Activated T-helper 1 cell treated with anti-CD3 and anti-CD28 coated beads, Interleukin-2, amount 50 U/mL, for 16 hours (primary cell): ENCODE measurements at places on chromosomes 13 and 19.

DNA sequence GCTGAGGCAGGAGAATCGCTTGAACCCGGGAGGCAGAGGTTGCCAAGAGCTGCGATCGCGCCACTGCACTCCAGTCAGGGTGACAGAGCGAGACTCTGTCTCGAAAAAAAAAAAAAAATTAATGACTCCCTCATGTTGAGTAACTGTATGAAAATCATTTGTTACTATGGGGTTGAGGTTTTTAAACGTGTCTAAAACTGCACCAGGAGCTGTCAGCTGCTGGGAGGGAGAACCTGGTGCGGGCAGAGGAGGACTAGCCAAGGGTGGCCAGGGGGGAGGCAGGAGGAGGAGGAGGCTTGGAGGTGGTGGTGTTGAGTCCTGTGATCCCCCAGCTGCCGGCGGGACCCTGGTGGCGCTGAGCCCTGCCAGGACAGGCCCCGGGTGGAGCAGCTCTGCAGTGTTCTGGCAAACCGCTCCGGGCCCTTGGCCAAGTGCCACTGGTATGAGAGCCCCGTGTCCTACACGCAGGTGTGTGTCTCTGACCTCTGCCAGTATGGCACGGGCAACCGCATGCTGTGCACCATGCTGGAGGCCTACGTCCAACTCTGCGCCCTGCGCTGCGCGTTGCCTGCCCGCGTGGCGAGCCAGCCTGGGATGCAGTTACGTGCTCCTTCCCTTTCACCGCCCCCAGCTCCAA is 17.1 kb upstream of the FXYD3 start:
- no peak for DNase-seq

DNA sequence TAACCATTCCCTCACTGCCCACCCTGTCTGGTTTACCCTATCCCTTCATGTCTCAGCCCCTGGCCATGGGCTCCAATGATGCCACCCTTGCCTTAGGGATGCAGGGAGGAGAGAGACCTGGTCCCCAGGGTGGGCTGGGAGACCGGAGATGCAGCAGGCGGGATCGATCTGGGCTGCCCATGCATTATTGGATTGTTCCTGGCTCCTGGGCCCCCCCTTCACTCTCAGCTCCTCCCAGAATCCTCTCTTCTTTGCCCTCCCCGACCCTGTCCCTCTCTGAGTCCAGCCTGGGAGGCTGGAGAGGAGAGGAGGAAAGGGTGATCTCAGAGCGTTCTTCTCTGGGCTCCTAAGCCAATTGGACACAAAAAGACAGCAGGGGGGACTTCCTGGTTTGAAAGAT is 5.8 kb downstream of the KASH5 start:
- no peak for DNase-seq

DNA sequence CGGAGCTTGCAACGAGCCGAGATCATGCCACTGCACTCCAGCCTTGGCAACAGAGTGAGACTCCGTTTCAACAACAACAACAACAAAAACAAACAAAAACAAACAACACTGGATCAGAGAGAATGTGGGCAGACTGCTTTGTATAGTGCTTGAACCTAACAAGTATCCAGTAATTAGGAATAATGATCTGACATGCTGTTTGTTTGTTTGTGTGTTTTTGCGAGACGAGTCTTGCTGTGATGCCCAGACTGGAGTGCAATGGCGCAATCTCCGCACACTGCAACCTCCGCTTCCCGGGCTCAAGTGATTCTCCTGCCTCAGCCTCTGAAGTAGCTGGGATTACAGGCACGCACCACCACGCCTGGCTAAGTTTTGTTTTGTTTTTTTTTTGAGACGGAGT is 14.0 kb downstream of the SAE1 start:
- DNase-seq: no peak

GRCh38 chr19:18985257-18985656 is 44.2 kb upstream of the HOMER3 start:
- no peak for DNase-seq

GRCh38 chr13:50847501-50847900 is 4.0 kb upstream of the DLEU7 start:
- DNase-seq: no peak

DNA sequence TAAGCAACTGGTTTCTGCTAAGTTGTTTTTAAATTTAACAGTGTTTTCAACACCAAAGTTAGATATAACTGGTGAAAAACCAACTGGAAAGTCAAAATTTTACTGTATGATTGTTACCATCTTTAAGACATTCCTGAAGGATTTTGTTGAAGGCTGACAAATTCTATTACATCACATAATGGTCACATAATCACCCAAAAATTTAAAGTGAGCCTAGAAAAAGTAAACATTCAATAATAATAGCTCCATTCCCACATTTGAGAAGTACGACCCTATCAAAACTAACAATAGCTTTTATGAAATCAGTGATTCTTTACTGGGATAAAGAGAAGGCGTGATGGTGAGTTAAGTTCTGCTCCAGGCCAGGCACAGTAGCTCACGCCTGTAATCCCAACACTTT is 51.6 kb downstream of the USP12 start:
- no peak for DNase-seq

GRCh38 chr13:112751617-112752016 is 61.8 kb downstream of the ATP11A start:
- no peak for DNase-seq

GRCh38 chr19:45090034-45090433 is 2.9 kb upstream of the PPP1R37 start:
- DNase-seq: no peak

GRCh38 chr19:45763691-45764294 is 5.3 kb downstream of the SIX5 start:
- no peak for DNase-seq

GRCh38 chr13:71578048-71578447 is 289.0 kb downstream of the DACH1 start:
- DNase-seq: no peak

DNA sequence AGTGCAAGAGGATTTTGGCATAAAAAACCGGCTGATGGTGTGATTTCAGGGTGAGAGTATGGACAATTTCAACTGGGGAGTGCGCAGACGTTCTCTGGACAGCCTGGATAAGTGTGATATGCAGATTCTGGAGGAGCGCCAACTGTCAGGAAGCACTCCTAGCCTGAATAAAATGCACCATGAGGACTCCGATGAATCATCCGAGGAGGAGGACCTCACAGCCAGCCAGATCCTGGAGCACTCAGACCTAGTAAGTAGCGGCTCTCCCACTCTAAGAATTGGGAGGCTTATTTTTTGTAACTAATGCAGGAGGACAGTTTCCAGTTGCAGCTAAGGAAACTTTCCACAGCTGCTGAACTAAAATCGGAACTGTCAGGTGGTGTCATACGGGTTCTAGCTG is 53.6 kb downstream of the ZAR1L start:
- DNase-seq: no peak

DNA sequence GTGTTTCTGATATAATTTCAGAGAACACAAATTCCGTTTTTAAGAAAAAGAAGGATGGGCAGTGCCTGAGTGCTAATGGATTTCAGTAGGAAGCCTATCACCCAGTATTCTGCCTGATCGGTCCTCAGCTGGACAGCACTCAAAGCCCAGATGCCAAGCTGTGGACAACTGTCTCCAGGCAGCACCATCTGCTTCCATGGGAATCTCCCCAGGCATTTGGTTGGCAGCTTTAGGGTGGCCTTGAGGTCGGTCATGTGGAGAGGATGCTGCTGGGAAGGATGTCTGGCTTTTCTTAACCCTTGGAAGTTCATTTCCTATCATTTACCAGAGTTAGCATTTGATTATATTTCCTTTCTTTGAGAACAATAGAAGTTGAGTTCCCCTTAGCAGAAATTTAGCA is 311.7 kb downstream of the TBC1D4 start:
- no peak for DNase-seq

- no peak for DNase-seq
These were observed 7.1 kb downstream of the ARGLU1 start for GRCh38 chr13:106560821-106561220.

- no peak for DNase-seq
These were observed 77.5 kb downstream of the DLEU7 start for GRCh38 chr13:50766013-50766412.

DNA sequence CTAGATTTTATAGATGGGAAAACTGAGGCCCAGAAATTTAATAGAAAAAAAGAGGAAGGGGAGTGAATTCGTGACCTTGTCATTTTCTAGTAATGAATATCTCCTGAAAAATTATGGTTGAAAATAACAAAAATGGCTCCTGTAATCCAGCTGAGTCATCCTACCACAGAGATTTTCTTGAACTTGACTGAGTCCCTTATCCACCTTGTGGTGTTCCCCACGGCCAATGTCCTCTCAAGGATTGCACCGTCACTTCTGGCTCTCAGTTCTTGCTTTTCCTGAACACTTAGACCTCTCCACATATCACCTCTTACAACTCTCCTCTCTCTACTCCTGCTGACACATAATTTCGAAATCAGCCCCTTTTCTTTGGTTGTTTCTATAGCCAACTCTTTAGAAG is 1.2 kb upstream of the KATNAL1 start:
- no peak for DNase-seq

GRCh38 chr13:101090287-101090686 is 326.0 kb downstream of the NALCN start:
- DNase-seq: no peak

DNA sequence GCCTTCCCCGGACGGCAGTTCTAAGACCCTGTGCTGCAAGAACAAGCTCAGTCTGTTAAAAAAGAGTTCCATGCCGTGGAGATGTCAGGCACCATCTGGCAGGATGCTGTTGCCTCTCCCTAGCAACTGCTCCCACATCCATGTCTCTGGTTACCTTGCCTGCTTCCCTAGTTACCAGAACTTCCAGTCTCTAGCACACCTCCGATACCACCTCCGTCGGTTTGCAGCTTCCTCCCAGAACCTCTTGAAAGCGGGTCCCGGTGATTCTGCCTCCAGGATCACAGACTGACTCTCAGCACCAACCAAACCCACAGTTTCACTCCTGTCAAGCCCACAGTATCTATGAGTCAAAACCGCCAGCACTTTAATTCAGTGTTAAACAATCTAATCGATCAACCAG is 55.4 kb downstream of the KCTD12 start:
- no peak for DNase-seq

DNA sequence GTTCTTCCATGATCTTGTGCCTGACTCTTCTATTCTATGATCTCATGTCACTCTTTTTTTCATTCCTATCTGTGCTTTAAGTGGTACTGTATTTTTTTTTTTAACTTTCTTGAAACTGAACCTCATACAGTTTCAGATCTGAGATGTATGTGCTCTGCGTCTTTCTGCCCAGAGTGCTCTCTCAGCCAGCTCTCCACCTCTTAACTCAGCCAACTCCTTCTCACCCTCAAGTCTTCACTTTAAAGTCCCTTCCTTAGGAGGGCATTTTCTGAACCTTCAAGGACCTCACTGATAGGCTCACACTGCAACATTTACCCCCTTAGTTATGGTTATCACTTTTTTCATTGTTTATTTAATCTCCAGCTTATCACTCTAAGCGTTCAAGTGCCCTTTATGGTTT is 158.7 kb downstream of the IRS2 start:
- no peak for DNase-seq

- no peak for DNase-seq
These were observed 7.6 kb upstream of the NAXD start for GRCh38 chr13:110607675-110608224.

DNA sequence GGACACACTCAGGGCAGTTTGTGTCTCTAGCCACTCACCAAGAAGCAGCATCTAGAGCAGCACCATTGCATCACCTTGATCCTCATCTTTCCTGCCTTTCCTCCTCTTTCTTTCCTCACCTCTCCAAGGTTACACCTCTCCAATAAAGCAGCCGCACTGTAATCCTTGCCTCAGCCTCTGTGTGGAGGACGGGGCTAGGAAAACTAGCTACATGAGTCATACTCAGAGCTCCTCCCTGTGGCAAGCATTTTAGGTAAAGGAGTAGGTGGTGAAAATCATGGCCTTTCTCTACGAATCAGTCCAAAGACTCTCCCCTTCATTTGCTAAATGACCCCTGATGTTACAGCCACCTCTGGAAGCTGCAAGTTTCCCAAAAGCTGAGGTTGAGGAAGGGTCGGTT is 108.9 kb downstream of the DNAJC15 start:
- no peak for DNase-seq

DNA sequence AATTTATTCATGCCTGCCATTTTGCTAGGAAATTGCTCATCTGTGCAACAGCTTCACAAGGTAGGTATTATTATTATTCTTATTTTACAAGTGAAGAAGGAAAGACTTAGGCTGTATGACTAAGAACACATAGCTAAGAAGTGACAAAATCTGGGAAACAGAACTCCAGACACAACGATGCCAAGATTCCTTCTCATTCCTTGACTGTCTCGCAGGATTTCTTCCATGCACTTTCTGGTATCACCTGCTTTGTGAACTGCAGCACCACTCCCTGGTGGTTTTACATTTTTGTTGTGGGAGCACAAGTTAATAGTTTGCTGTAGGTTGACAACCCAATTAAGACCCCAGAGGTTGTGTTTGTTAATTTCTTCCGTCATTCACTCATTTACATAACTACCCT is 188.5 kb downstream of the LACC1 start:
- DNase-seq: no peak

GRCh38 chr19:10548746-10549276 is 5.1 kb downstream of the ATG4D start:
- no peak for DNase-seq

- DNase-seq: no peak
These were observed 565.9 kb upstream of the SPRY2 start for GRCh38 chr13:80906860-80907259.

- no peak for DNase-seq
These were observed 74.5 kb downstream of the CYSLTR2 start for GRCh38 chr13:48728226-48728625.

- no peak for DNase-seq
These were observed 63.4 kb upstream of the LRCH1 start for GRCh38 chr13:46489586-46490023.

DNA sequence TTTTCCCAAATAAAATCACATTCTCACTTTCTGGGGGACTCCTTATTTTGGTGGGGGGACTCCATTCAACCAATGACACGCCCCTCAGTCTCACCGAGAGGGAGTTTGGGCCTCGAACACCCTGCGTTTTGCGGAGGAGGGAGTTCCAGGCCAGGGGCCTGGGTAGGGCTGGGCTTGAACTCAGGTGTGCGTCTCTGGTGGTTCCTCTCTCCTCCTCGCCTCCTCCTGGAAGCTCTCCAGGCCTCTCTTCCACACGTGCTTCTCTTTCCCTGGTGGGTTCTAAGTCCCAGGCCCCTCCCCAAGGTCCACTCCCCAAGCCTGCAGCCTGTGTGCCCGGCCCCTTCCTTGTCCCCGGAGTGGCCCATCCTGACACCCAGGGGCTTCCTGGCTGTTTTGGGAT is 14.7 kb downstream of the MEX3D start:
- DNase-seq: no peak

DNA sequence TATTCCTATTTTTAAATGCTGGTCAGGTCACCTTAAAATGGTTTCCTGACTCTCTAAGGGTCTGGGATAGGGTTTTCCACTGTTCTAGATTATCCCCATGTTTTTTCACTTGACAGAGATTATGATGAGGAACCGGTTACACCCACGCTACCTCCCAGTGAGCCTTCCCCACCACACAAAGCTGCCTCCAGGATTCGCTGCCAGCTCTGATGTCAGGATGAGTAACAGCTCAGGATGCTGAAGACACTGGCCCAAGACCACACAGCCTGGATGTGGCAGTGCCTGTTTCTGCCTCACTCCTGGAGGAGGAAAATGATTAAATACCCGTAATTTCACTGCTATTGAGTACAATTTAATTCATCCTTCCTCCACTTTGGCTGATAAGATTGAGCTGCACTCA is 22.9 kb downstream of the ZNF114 start:
- DNase-seq: no peak
